ENCODE measurements at places on chromosomes 6 and 20.

GRCh38 chr6:141744194-141744925 is 388.4 kb upstream of the GJE1 start:
- DNase-seq, result no peak
- H3K36me3 ChIP-seq, result no peaks in the 10 kb centered on the region
- H3K27ac ChIP-seq, result no peak overlapping the region
- no peak overlapping the region for H3K4me3 ChIP-seq
- H3K27me3 ChIP-seq, result no peaks in the 10 kb centered on the region

GRCh38 chr6:140970485-140970884 is 1162.2 kb upstream of the GJE1 start:
- H3K4me3 ChIP-seq, result no peak overlapping the region
- H3K4me1 ChIP-seq, result no peaks in the 10 kb centered on the region
- no peaks in the 10 kb centered on the region for H3K36me3 ChIP-seq

DNA sequence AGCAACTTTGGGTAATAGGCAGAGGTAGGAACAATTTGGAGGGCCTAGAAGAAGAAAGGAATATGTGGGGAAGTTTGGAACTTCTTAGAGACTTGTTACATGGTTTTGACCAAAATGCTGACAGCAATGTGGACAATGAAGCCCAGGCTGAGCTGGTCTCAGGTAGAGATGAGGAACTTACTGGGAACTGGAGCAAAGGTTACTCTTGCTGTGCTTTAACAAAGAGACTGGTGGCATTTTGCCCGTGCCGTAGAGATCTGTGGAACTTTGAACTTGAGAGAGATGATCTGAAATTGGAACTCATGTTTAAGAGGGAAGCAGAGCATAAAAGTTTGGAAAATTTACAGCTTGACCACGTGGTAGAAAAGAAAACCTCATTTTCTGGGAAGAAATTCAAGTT is 28.3 kb upstream of the TMEM200A start:
- H3K4me1 ChIP-seq, result no peaks in the 10 kb centered on the region
- no peaks in the 10 kb centered on the region for H3K27me3 ChIP-seq
- no peaks in the 10 kb centered on the region for H3K36me3 ChIP-seq

DNA sequence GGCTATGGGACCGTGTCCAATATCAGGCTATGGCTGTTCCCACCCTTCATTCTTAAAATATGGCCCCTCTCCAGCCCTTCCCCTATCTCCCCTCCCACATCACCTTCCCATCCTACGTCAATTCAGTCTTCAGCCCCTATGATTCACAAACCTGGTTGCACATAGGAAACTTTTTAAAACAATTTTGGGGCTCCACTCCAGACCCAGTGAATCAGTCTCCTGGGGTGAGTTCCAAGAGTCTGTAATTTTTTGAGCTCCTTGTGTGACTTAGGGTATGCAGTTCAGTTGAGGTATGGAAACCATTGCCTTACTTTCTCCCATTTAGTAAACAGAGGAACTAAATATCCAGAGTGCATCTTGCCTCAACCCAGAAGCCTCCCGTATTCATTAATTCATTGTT is 5.5 kb downstream of the HNF4A start:
- no peaks in the 10 kb centered on the region for H3K36me3 ChIP-seq
- DNase-seq, result no peak
- H3K4me3 ChIP-seq, result no peak overlapping the region
- no peak overlapping the region for H3K27ac ChIP-seq
- H3K27me3 ChIP-seq, result no peaks in the 10 kb centered on the region

DNA sequence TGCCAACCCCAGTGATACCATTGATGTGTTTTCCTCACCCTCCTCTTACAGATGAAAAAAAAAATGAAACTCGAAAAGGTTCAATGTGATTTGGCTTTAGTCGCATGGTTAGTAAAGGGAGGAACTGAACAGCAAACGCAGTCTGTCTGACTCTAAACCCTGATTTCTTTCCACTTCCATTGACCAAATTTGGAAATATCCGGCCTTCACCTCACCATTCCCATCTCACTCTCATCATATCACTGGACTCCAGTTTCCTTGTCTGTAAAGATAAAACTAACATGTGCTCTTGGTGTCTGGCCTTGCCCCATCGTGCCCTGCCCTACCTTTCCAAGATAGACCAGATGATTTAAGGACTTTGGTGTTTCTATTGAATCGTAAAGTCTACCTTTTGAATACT is 48.7 kb upstream of the ADGRF1 start:
- no peak overlapping the region for H3K4me3 ChIP-seq
- DNase-seq, result no peak
- H3K36me3 ChIP-seq, result no peaks in the 10 kb centered on the region
- H3K4me1 ChIP-seq, result no peaks in the 10 kb centered on the region
- H3K27ac ChIP-seq, result no peak overlapping the region

- H3K4me1 ChIP-seq, result no peaks in the 10 kb centered on the region
- no peak overlapping the region for H3K27ac ChIP-seq
- DNase-seq, result no peak
- no peak overlapping the region for H3K4me3 ChIP-seq
- H3K36me3 ChIP-seq, result no peaks in the 10 kb centered on the region
Measured at GRCh38 chr6:166417285-166417691, 34.5 kb upstream of the MPC1 start.

DNA sequence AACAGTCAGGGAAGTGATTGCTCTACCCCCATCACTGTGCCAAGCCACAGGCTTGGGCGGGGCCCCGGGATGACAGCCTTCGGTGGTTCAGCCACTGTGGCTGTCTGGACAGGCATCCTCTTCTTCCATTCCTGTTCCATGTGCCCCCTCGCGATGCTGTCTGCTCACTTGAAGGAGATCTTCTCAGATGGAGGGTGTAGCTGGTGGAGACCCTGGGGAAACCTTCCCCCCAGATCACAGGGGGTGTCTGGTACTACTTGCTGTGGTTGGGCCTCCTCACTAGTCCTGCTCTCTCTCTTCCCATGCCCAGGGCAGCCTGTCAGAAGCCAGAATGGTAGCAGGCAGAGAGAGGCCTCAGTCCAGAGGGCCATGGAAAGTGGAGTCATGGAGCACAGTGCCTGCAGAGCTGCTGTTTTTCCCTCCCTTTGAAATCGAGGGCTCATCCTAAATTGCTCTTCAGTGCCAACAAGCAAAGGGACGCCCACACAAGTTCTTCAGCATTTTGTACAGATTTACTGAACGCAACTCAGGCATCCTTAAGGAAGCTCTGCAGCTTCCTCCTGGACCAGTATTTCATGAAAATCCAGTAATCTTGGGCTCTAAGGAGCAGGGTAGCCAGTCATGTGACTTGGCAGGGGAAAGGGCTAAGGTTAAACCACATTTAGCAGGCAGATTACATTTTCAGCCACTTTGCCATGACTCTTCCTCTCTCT is 326.6 kb downstream of the ZFAND3 start:
- H3K4me3 ChIP-seq, result no peak overlapping the region
- peak overlapping the region; percentile 3 for H3K27ac ChIP-seq
- no peak for DNase-seq
- H3K4me1 ChIP-seq, result no peaks in the 10 kb centered on the region
- H3K36me3 ChIP-seq, result peaks cover 88% of the 10 kb centered on the region

DNA sequence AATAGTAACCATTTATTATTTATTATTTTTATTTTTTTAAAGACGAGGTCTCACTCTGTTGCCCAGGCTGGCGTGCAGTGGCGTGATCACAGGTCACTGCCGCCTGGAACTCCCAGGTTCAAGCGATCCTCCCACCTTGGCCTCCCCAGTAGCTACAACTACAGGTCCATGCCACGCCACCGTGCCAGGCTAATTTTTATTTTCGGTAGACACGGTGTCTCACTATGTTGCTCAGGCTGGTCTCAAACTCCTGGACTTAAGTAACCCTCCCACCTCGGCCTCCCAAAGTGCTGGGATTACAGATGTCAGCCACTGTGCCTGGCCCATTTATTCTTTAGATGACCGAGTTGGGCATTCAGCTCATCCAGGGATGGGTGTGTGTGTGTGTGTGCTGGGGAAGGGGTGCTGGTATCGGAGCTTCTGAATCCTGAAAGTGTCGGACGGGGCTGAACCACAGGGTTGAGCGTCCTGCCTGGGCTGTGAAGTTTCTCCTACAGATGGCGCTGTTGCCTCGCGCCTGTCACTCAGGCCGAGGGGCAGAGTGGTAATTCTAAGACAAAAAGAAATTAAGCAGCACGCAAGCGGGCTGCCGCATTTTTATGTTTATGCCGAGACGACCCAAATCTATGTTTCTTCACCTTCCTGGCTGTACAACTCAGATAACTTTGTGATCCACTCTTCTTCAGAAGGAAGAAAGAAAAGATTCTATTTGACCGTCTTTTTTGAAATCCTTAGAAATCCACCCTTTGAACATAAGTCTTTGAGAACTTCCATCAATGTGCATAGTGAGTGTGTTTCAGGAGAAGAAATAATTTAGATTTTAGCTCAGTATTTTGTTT is 252.8 kb downstream of the CDH26 start:
- DNase-seq, result peak; percentile 62
- H3K36me3 ChIP-seq, result no peaks in the 10 kb centered on the region
- H3K27me3 ChIP-seq, result no peaks in the 10 kb centered on the region
- H3K4me1 ChIP-seq, result no peaks in the 10 kb centered on the region
- no peak overlapping the region for H3K27ac ChIP-seq

- H3K27ac ChIP-seq, result no peak overlapping the region
- DNase-seq, result no peak
- H3K27me3 ChIP-seq, result no peaks in the 10 kb centered on the region
- H3K36me3 ChIP-seq, result no peaks in the 10 kb centered on the region
- H3K4me1 ChIP-seq, result peaks cover 37% of the 10 kb centered on the region
Measured at GRCh38 chr6:14699803-14700601, 545.9 kb upstream of the JARID2 start.

DNA sequence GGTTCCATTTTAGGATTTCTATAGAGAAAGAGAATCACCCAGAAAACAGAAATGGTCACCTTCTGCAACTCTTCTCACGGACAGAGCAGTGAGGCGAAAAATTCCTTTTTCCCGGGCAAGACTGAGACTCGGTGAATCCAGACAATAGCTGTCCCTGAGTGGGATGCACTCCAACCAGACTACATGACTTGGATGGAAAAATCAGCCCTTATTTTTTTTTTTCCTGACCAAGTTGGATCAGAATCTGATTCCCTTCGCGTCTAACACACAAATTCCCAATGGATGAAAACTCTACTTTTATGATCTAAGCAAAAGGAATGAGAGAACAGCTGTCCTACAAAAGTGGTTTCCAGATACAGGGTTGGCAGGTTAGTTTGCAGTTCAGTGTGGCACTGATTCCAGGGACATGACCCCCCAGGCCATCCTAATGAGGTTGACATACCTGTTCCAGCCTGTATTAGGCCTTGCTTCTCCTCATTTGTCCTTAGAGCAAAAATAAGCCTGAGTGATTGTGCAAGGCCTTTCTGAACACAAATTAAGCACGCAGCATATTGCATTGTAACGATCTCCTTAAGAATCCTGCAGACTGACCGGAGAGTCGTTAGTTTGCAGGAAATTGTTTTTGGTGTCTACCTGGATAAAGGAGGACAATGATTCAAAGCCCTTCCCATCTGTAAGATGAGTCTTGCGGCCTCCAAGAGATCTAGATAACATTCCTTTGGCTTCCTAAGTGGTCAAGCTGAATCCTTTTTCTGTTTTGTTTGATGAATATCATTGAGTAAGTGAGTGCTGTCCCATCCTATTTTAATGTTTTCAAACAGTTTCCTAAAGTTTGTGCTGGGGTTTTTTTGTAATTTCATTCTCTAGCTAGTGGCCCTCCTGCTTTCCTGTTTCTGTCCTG is 1.5 kb upstream of the NEDD9 start:
- DNase-seq, result no peak
- H3K27me3 ChIP-seq, result peaks cover 3% of the 10 kb centered on the region
- H3K4me1 ChIP-seq, result peaks cover 41% of the 10 kb centered on the region

DNA sequence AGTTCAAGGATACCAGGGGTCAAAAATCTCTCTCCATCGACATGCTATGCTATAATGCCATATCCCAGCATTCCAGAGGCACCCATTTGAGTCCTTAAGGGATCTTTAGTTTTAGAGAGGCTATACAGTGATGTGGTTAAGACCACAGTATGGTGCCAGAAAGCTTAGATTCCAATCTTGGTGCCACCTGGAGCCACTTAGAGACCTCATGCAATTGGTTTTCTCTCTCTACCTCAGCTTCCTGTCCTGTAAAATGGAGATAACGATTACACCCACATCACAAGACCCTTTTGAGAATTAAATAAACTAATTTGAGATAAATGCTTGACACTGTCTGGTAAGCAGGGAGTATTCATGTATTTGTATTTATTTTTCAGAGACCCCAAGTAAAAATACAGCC is 39.0 kb downstream of the PLAGL1 start:
- peaks cover 2% of the 10 kb centered on the region for H3K36me3 ChIP-seq
- H3K4me1 ChIP-seq, result peaks cover 43% of the 10 kb centered on the region
- H3K27me3 ChIP-seq, result no peaks in the 10 kb centered on the region
- DNase-seq, result no peak
- no peak overlapping the region for H3K27ac ChIP-seq

- H3K27me3 ChIP-seq, result no peaks in the 10 kb centered on the region
- no peak for DNase-seq
- H3K27ac ChIP-seq, result no peak overlapping the region
- no peaks in the 10 kb centered on the region for H3K4me1 ChIP-seq
Measured at GRCh38 chr20:13344671-13345070, 123.6 kb downstream of the ISM1 start.

- H3K27ac ChIP-seq, result no peak overlapping the region
- H3K4me3 ChIP-seq, result no peak overlapping the region
Measured at GRCh38 chr20:16771213-16771612, 23.1 kb downstream of the OTOR start.

- H3K27me3 ChIP-seq, result no peaks in the 10 kb centered on the region
- peak overlapping the region; percentile 27 for H3K27ac ChIP-seq
- no peak for DNase-seq
- H3K4me3 ChIP-seq, result no peak overlapping the region
Measured at GRCh38 chr20:32149566-32150170, 40.2 kb downstream of the TM9SF4 start.

GRCh38 chr6:82891076-82891475 is 174.6 kb downstream of the UBE3D start:
- no peak overlapping the region for H3K27ac ChIP-seq
- no peaks in the 10 kb centered on the region for H3K4me1 ChIP-seq
- no peak for DNase-seq
- H3K36me3 ChIP-seq, result no peaks in the 10 kb centered on the region

GRCh38 chr20:22569353-22569752 is 15.0 kb downstream of the FOXA2 start:
- H3K36me3 ChIP-seq, result no peaks in the 10 kb centered on the region
- H3K27ac ChIP-seq, result no peak overlapping the region
- DNase-seq, result no peak
- no peaks in the 10 kb centered on the region for H3K4me1 ChIP-seq
- H3K4me3 ChIP-seq, result no peak overlapping the region

DNA sequence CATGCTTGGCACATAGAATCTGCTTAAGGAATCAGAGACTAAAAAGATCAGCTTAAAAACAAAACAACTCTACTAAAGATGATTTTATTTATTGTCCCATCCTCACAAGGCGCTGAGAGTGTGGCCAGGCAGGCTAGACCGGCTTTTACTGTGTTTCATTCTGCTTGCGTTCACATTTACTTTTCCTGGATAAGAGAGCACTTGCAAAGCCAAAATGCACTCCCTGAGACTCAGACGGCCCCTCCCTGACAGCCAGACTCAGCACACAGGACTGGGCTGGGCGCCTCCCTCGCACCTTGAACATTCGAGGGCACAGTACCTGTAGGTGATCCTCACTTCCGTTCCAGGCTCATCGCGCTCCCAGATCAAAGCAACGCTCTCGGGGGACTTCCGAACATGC is 10.2 kb downstream of the ACSS1 start:
- H3K36me3 ChIP-seq, result peaks cover 33% of the 10 kb centered on the region
- H3K27me3 ChIP-seq, result no peaks in the 10 kb centered on the region
- peaks cover 9% of the 10 kb centered on the region for H3K4me1 ChIP-seq
- no peak overlapping the region for H3K27ac ChIP-seq
- H3K4me3 ChIP-seq, result no peak overlapping the region

- H3K36me3 ChIP-seq, result peaks cover 5% of the 10 kb centered on the region
- H3K27ac ChIP-seq, result no peak overlapping the region
- H3K4me3 ChIP-seq, result no peak overlapping the region
- H3K4me1 ChIP-seq, result peaks cover 17% of the 10 kb centered on the region
Measured at GRCh38 chr20:50533061-50533460, 22.9 kb downstream of the PTPN1 start.

Measured in CD14-positive monocyte (primary cell).